Caki2 (cell line): ENCODE measurements at places on chromosomes 11 and 22. TPM values are rescaled to one million over a fixed set of nuclear protein-coding genes. Genes with fewer than 3 reads are reported as not detected.

DNA sequence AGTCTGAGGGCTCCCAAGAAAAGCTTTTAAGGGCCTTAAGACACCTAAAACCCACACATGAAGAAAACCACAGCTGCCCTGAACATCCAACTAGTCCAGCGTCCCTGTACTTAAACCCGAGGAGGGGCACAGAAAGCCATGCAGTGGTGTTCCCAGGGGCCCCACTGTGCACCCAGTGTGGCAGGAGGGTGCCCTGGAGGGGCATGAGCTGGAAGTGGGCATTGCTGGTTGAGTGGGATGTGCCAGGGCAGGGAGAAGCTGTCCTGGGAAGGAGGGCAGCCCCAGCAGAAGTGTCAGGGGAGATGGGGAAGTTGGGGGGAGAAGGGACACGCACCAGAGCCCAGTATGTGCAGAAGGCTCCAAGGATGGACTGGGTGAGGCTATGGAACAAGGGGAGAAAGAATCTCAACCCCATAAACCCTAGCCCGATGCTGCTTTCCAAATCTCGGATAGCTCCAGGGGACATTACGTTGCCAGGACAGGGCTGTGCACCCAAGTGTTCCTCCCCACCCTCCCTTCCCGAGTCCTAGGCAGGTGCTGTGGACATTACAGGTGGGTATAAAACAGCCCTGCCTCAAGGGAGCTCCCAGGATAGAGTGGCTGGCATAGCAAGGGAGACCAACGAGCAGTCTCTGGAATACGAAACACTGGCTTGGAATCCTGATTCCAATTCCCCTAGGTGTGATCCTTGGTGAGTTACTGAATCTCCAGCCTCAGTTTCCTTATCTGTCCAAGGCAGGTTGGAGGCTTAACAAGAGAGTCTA is 44.2 kb downstream of the SHANK2 start:
- DNase-seq: no peak

DNA sequence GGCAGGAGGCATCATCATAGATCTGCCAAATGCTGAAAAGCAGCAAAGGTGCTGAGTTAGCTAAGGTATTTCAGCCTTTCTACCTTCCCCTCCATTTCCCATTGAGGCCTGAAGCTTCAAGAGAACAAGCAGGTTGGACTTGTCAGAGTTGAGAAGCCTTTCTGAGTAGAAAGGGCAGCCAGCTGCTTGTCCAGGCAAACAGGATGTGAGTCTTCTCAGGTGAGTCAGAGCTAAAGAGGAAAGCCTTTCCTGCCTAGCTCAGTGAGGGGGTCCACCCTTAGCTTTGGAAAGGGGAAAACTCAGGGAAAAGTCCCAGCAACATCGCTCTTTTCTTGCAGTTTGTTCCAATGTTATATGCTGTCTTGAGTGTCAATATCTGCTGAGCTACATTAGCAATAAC is 13.2 kb upstream of the MPZL2 start:
- DNase-seq: no peak

DNA sequence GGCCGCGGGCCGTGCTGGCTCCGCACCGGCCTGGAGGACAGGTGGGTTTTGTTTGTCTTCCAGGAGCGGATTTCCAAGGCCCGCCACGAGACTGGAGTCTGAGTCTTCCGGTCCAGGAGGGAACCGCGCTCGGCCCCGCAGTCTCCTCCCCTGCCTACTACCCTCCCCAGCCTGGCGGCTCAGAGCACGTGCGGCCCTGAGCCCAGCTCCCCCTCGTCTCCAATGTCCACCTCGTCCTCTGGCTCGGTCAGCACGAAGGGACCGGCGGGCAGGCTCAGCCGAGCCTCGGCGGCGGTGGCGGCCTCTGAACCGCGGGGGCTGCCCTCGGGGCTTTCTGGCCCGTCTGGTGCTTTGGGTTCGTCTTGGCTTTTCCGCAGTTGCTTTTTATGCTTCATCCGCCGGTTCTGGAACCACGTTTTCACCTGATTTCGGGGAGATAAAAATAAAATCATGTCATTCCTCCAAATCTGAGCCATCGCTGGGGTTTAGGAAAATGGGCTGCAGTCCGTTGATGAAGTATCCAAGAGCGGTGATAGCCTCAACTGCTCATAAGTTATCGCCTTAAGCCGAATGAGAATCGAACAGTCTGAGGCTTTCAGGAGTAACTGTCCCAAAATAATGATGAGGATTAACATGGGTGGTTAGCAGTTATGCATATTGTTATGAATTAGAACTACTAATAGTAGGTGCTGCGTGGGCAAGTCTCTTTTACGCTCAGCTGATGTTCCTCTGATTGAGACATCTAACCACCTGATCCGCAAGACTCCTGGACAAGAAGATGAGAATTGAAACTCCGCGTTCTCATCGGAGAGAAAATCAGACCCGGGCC is 4.0 kb downstream of the BSX start:
- no peak for DNase-seq

Gene MUC5AC
- total RNA-seq: not detected in 2 replicates

- DNase-seq: no peak
Measured at GRCh38 chr11:133844217-133844616, 1.1 kb downstream of the SPATA19 start.

Gene PDE3B
- 0.54 and 1.6 TPM in 2 replicates for total RNA-seq

Gene SYT7
- 0.41 and 2.0 TPM in 2 replicates for total RNA-seq

GRCh38 chr11:107457205-107457557 is 444 bp downstream of the CWF19L2 start:
- no peak for DNase-seq

GRCh38 chr22:39502789-39503409 is 809 bp downstream of the MIEF1 start:
- DNase-seq: no peak

Gene KRTAP5-1
- not detected in 2 replicates for total RNA-seq

GRCh38 chr11:62710001-62710345 is 2.5 kb downstream of the GNG3 start:
- DNase-seq: no peak

DNA sequence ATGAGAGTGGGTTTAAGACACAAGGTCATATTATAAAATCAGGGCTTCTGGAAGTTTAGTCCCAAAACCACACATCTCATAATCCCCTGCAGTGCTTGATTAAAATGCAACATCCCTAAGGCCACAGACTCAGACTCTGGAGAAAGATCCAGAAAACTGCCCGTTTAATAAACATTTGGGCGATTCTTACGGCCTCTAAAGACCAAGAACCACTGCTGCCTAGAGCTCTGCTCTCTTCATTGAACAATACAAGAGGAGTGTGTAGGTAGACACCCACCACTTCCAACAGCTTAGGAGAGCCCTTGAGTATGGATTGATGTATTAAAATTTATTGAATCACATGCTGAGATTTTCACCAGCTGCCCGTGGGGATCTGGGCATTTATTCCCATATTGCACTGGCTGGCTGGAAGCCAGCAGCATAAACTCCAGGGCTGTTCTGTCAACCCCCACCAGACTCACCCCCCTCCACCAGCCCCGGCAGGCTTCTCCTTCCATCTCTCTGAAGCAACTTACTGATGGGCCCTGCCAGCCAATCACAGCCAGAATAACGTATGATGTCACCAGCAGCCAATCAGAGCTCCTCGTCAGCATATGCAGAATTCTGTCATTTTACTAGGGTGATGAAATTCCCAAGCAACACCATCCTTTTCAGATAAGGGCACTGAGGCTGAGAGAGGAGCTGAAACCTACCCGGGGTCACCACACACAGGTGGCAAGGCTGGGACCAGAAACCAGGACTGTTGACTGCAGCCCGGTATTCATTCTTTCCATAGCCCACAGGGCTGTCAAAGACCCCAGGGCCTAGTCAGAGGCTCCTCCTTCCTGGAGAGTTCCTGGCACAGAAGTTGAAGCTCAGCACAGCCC is 749 bp upstream of the BEST1 start:
- peak; percentile 75 for DNase-seq

GRCh38 chr11:116842117-116842516 is 4.7 kb upstream of the APOA1 start:
- DNase-seq: no peak

Gene KLHDC7B
- total RNA-seq: not detected in 2 replicates

- no peak for DNase-seq
Measured at GRCh38 chr11:131912134-131912533, 541.7 kb downstream of the NTM start.

DNA sequence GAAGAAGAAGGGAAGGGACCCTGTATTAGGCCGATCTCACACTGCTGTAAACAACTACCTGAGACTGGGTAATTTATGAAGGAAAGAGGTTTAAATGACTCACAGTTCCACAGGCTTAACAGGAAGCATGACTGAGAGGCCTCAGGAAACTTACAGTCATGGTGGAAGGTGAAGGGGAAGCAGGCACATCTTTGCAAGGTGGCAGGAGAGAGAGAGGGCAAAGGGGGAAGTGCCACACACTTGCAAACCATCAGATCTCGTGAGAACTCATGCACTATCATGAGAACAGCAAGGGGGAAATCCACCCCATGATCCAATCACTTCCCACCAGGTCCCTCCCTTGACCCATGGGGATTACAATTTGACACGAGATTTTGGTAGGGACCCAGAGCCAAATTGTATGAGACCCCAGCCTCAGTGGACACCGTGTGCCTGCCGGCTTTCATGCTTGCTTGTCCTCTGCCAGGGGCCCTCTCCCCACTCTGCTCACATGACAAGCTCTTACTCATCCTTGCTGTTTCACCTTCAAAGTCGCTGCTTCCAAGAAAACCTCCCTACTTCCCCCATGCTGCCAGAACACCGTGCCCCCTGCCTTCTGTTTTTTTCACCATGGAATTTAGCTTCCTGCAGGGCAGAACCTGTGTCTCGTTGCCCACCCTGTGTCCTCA is 23.3 kb upstream of the PPFIA1 start:
- no peak for DNase-seq

GRCh38 chr11:38582151-38582550 is 1984.1 kb upstream of the RAG2 start:
- no peak for DNase-seq

GRCh38 chr11:62341588-62341987 is 4.3 kb downstream of the ASRGL1 start:
- DNase-seq: no peak

Gene P2RY2
- total RNA-seq: 0.47 TPM in 1 of 2 replicates, not detected in the other

GRCh38 chr11:72075109-72075508 is 5.2 kb downstream of the NUMA1 start:
- DNase-seq: no peak

Gene SCO2
- 4.9 TPM in 1 of 2 replicates, not detected in the other for total RNA-seq

GRCh38 chr22:35071784-35072183 is 5.8 kb downstream of the ISX start:
- no peak for DNase-seq

Gene CST6
- total RNA-seq: not detected in 2 replicates

GRCh38 chr11:47178316-47178715 is 1.6 kb upstream of the ARFGAP2 start:
- DNase-seq: no peak

DNA sequence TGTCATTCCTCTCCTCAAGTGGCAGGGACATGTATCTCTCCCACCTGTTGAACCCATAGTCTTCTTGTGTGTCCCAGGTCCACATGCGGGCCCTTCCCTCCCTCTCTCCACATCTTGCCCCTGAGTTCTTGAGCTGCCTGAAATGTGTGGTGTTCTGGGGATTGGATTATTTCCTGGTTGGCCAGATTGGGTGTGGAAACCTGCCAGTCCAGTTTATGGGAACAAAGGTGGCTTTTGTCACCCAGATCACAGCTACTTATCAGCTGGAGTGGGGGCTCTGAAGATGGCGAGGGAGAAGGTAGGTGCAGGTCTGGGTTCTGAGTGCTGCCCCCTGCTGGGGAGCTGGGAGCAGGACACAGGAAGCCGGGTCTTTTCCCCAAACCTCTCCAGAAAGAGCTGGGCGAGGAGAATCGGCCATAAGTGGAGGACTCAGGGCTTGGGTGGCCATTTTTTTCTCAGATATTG is 14.2 kb downstream of the DTX4 start:
- no peak for DNase-seq

DNA sequence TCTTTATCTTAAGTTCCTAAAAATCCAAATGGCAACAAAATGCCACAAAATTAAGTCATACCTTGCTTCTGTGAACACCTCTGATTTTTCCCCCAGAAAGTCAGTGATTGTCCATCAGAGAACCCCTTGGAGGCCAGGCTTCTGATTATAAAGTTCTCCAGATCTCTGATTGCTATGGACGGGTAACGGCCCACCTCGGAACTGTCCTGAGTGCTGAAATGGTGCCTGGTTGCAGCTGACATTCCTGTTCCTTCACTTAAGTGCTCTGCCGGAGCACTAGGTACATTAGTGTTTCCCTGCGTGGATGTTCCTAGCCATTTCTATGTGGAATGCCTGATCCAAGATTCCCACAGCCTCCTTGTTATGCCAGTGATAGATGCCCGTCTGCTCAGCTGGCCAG is 85.0 kb downstream of the CHST1 start:
- no peak for DNase-seq

- DNase-seq: no peak
Measured at GRCh38 chr11:105468154-105468553, 141.7 kb upstream of the GRIA4 start.

GRCh38 chr11:128940156-128940555 is 2.5 kb downstream of the TP53AIP1 start:
- no peak for DNase-seq

DNA sequence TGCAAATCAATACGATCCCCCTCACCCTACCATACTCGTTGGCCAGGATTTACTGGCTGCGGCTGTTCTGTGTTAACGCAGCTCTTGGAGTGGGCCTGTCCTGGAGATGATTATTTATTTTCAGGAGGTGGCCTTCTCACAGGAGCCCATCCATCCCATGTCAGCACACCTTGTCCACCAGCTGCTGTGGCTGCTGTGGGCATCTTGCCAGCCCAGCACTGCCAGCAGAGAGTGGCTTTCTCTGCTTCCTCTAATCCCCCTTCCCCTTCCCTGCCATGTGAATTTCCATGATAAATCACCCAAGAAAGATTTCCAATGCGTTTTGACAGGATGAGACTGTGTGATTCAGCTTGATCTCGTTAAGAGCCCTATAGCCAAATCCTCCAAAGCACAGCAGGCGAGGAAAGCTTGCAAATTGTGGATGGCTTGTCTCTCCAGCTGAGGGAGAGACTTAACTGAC is 309.1 kb upstream of the C11orf87 start:
- no peak for DNase-seq

DNA sequence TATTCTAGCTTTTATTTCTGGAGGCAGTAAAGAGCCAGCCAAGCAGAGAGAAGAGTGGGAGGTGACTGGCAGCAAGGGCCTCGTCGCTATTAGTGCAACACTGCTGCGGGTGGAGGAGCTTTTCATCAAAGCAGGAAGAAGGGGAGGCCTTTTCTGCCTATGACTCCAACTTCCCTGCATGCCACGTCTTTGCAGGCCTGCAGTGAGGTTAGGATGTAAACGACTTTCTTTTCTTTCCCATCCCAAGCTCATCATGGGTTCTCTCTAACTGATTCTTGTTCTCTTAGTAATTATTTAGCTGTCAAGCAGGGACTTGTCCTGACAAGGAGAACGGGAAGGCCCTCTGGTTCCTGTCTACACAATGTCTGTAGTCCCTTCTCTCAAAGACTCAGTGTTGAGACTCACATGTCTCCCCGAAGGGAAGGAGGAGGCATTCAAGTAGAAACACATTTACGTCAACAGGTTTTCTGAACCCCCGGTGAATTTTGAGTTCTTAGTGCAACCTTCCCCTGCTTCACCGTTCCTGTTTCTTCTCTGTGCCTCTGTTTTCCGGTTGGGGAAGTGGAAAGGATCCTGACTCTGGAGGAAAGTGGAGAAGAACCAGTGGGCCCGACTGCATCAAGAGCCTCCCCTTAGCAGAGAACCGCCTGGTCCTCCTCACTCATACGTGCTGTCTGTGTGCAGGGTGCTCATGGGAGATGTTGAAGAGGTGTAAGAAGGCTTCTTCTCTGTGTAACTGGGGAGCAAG is 56.9 kb downstream of the PACS1 start:
- peak; percentile 72 for DNase-seq

Gene TMEM191C
- 0.30 TPM in 1 of 2 replicates, not detected in the other for total RNA-seq

GRCh38 chr22:44428941-44429830 is 68.8 kb downstream of the RTL6 start:
- DNase-seq: no peak
